ENCODE measurements at places on chromosomes 5 and 9. TPM values are rescaled to one million over a fixed set of nuclear protein-coding genes. Genes with fewer than 3 reads are reported as not detected.
A peak's percentile ranks its signal among the peaks of the same experiment; 100 is the strongest.

DNA sequence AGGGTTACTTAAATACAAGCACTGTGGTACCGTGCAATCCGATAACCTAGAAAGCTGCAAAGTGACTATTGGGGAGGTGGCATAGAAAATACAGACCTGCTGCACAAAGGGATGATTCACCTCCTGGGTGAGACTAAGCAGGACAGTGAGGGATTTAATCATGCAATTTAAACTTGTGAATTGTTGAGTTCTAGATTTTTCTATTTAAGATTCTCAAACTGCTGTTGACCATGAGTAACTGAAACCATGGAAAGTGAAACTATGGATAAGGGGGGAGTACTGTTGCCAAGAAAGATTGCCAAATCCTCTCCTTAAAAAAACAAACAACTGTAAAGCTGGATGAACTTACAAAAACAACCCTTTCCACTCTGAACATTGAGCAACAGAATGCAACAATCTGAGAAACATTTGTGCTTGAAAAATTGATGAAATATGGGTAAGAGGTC lies 61.5 kb upstream of the NUDT12 start:
- no peaks in the 10 kb centered on the region for H3K4me1 ChIP-seq
- no peaks in the 10 kb centered on the region for H3K27me3 ChIP-seq
- no peak for DNase-seq

GRCh38 chr5:123810253-123810652 lies 298.3 kb downstream of the CSNK1G3 start:
- no peak overlapping the region for H3K4me3 ChIP-seq
- DNase-seq: no peak
- no peak overlapping the region for H3K27ac ChIP-seq
- H3K27me3 ChIP-seq: no peaks in the 10 kb centered on the region
- peaks cover 3% of the 10 kb centered on the region for H3K4me1 ChIP-seq

- H3K4me1 ChIP-seq: no peaks in the 10 kb centered on the region
- H3K27ac ChIP-seq: no peak overlapping the region
- H3K36me3 ChIP-seq: no peaks in the 10 kb centered on the region
- H3K4me3 ChIP-seq: no peak overlapping the region
Observed at GRCh38 chr5:154276973-154277331, 86.4 kb downstream of the GALNT10 start.

GRCh38 chr9:10112798-10113197 lies 500.0 kb downstream of the PTPRD start:
- H3K27ac ChIP-seq: no peak overlapping the region
- no peak overlapping the region for H3K4me3 ChIP-seq
- no peaks in the 10 kb centered on the region for H3K4me1 ChIP-seq
- no peaks in the 10 kb centered on the region for H3K36me3 ChIP-seq
- no peak for DNase-seq

DNA sequence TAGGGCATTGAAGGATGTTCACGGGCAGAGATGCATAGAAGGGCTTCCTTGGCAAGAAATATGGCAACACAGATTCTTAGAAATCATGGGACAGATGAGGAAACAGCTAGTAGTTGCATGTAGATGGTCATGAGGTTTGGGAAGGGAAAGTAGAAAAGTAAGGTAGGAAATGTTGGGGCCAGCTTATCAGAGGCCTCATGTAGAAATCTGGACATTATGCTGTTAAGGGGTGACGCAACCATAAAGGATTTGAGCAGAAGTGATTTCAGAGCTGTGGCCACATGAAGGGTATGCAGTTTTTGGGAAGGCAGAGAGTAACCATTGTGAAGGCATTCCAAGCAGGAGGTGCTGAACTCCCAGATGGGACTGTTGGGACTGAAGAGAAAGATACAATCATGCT lies 224.0 kb downstream of the ARHGAP26 start:
- H3K27me3 ChIP-seq: no peaks in the 10 kb centered on the region
- DNase-seq: no peak
- no peak overlapping the region for H3K4me3 ChIP-seq
- no peaks in the 10 kb centered on the region for H3K36me3 ChIP-seq
- no peaks in the 10 kb centered on the region for H3K4me1 ChIP-seq

GRCh38 chr5:646396-647201 lies 34.5 kb downstream of the CEP72 start:
- no peaks in the 10 kb centered on the region for H3K27me3 ChIP-seq
- DNase-seq: no peak
- H3K36me3 ChIP-seq: peaks cover 32% of the 10 kb centered on the region
- H3K4me3 ChIP-seq: no peak overlapping the region
- no peaks in the 10 kb centered on the region for H3K4me1 ChIP-seq
- no peak overlapping the region for H3K27ac ChIP-seq

- H3K4me1 ChIP-seq: no peaks in the 10 kb centered on the region
- H3K27ac ChIP-seq: no peak overlapping the region
- H3K4me3 ChIP-seq: no peak overlapping the region
- H3K36me3 ChIP-seq: peaks cover 2% of the 10 kb centered on the region
- no peaks in the 10 kb centered on the region for H3K27me3 ChIP-seq
- no peak for DNase-seq
Observed at GRCh38 chr5:128338649-128339048, 199.4 kb downstream of the FBN2 start.

GRCh38 chr9:17521100-17521855 lies 57.6 kb upstream of the SH3GL2 start:
- no peaks in the 10 kb centered on the region for H3K27me3 ChIP-seq
- H3K27ac ChIP-seq: no peak overlapping the region
- DNase-seq: no peak
- no peaks in the 10 kb centered on the region for H3K4me1 ChIP-seq

DNA sequence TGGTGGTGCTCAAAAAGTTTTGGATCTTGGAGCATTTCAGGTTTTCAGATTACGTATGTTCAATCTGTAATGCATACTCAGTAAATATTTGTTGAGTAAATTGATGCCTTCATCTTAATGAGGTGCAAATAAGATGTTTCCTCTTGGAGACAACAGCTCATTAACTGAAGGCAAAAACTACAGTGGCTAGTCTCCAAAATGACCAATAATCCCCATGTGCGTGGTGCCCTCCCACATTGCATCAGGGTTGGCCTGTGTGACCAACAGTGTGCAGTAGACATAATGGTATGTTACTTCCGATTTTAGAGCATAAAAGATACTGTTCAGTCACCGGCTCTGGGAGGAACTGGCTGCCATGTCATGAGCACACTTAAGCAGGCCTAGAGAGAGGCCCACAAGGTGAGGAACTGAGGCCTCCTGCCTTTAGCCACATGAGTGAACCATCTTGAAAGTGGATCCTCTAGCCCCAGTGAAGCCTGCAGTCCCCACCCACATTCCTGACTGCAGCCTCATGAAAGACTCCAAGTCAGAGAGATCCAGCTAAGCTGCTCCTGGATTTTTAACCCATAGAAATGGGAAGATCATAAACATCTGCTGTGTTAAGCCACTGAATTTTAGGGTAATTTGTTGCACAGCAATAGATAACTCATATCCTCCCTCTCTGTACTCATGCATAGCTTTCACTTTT lies 55.7 kb downstream of the LIFR start:
- H3K4me1 ChIP-seq: no peaks in the 10 kb centered on the region
- no peak for DNase-seq
- no peak overlapping the region for H3K4me3 ChIP-seq
- no peak overlapping the region for H3K27ac ChIP-seq
- no peaks in the 10 kb centered on the region for H3K27me3 ChIP-seq

GRCh38 chr5:155332618-155333017 lies 319.1 kb downstream of the KIF4B start:
- H3K27ac ChIP-seq: no peak overlapping the region
- H3K27me3 ChIP-seq: no peaks in the 10 kb centered on the region
- no peaks in the 10 kb centered on the region for H3K4me1 ChIP-seq
- DNase-seq: no peak

GRCh38 chr5:150734579-150735384 lies 24.0 kb downstream of the DCTN4 start:
- H3K27ac ChIP-seq: no peak overlapping the region
- no peaks in the 10 kb centered on the region for H3K4me1 ChIP-seq
- H3K27me3 ChIP-seq: no peaks in the 10 kb centered on the region
- peaks cover 14% of the 10 kb centered on the region for H3K36me3 ChIP-seq
- peak; percentile 63 for DNase-seq

DNA sequence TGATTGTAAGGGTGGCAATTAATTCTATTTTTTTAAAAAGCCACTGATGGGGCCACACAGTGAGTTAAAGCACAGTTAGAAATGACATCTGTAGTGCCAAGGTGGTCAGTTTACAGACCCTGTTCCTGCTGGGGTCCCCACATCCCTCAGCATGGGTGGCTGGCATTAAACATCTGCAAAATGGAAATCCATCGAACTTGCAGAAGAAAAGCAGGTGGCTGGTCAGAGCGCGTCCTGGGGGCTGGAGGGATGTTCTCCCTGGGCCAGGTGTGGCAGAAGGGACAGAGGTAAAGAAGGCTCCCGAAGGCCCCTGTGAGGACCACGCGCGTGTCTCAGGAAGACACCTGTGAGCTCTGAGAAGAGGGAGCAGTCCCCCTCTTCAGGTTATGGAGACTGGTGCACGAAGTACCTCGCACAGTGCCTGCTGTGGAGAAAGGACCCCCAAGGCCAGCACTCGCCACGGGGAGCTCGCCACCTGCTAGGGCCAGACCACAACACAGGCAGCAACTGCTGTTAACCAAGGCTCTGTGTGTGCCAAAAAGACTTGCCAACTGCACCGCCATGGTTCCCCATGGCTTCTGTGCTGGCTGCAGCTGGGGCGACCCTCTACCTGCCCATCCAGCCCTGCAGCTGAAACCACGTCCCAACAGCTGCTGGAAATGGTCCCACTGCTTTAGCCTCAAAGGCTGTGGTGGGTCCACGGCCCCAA lies 65.2 kb downstream of the RASGEF1C start:
- H3K27me3 ChIP-seq: no peaks in the 10 kb centered on the region
- no peak overlapping the region for H3K4me3 ChIP-seq
- no peak overlapping the region for H3K27ac ChIP-seq

GRCh38 chr9:129996161-129996830 lies 46.7 kb downstream of the FNBP1 start:
- DNase-seq: no peak
- H3K4me1 ChIP-seq: no peaks in the 10 kb centered on the region
- no peak overlapping the region for H3K4me3 ChIP-seq
- no peak overlapping the region for H3K27ac ChIP-seq
- H3K27me3 ChIP-seq: no peaks in the 10 kb centered on the region
- H3K36me3 ChIP-seq: no peaks in the 10 kb centered on the region

C6 gene
- not detected for total RNA-seq

SLC25A2 gene
- total RNA-seq: not detected

SLC6A19 gene
- total RNA-seq: not detected

SQSTM1 gene
- total RNA-seq: 110 TPM

CCDC152 gene
- 10.2 TPM for total RNA-seq

FAM219A gene
- 10.4 TPM for total RNA-seq

PTGR1 gene
- 28.5 TPM for total RNA-seq

TSSK1B gene
- total RNA-seq: not detected

ECSCR gene
- total RNA-seq: 2.7 TPM
